ENCODE measurements at places on chromosomes 7 and 10.
A peak's percentile ranks its signal among the peaks of the same experiment; 100 is the strongest.

DNA sequence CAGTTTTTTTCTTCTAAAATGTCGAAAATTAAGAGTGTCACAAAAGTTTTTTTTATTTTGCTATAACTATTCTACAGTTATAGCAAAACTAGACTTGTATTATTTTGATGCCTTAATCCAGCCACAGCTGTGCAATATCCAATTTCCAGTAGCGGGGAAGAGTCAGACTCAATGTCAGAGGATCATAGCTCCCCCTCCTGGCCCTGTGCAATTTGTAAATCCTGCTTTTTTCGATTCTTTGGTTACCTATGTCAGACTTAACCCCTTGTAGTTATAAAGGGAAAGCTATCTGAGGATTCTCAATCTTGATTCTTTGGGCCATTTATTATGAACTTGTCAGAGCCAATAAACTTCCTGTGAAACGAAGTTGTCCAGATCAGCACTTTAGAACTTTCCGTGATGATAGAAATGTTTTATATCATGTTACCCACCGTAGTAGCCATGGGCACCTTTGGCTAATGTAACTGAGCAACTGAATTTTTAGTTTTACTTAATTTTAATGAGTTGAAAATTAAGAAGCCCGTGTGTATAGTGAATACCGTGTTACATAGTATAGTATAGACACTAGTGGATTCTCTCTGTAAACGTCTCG is 87.7 kb upstream of the PRKCQ start:
- DNase-seq: peak; percentile 74

DNA sequence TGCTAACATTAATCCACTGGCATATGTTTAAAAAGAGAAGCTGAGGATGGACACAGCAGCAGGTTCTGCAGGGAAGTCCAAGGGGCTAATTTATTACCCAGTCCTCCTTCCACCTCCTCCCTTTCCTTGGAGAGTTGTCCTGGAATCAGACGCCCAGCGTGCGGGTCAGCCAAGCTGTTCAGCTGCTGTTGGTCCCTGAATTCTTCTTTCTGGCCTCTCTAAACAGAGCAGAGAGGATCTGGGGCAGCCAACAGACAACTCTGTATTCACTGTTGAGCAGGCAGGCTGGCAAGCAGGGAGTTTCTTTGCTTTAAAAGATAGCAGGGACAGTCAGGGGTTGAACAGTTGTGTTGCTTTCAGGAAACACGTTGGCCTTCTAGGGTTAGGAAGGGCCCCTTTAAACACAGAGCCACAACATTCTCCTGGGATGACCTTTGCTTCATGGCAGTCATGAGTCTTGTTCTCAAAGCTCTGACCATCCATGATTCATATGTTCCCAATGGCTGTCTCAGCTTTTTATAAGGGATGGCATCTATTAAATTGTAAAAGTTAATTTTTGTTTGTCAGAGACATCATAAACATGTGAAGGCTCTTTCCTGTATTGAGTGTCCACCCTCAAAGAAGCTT is 217.0 kb downstream of the CREB5 start:
- peak; percentile 34 for DNase-seq

DNA sequence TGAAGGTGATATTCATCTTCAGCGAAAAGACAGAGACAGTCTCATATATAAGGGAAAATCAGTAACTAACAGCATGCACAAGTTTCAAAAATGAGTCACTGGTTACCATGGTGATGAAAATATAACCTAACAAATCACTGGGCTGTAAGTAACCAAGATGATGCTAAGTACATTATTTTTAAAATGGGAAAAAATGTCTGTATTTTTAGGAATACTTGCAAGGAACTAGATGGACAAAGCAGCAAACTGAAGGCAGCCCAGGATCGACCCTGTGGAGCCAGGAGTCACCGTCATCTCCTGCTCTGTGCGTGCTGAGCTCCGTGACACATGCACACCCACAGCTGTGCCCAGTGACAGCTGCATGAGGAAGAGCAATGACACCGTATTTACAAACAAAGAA is 137.3 kb downstream of the ELMO1 start:
- peak; percentile 69 for DNase-seq

DNA sequence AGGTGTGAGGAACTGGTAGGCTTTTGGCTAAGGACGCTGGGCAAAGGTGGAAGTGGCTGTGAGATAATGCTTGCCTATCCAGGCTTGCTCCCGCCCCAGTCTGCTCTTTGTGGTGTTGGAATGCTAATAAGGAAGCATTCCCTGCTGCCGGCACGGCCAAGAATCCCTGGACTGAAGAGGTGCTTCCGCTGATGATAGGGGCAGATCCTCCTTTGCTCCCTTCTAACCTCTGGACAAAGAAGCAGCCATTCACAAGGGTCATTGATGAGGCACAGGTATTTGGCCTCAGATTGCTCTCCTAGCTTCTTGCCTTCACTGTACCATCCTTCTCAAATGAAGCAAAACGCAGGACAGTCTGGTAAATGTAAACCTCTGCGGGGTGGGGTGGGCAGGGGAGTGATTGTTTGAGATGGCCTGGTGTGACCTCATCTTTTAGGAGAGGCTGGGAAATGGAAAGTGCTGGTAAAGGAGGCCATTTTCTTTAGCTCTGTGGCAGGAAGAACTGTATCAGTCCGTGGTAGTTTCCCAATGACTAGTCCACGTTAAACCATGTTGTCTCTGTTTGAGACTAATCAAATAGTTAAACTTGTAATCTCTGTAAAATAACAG is 1.7 kb downstream of the PGAM1 start:
- no peak for DNase-seq

GRCh38 chr7:118179191-118179590 is 4.8 kb upstream of the LSM8 start:
- DNase-seq: no peak

DNA sequence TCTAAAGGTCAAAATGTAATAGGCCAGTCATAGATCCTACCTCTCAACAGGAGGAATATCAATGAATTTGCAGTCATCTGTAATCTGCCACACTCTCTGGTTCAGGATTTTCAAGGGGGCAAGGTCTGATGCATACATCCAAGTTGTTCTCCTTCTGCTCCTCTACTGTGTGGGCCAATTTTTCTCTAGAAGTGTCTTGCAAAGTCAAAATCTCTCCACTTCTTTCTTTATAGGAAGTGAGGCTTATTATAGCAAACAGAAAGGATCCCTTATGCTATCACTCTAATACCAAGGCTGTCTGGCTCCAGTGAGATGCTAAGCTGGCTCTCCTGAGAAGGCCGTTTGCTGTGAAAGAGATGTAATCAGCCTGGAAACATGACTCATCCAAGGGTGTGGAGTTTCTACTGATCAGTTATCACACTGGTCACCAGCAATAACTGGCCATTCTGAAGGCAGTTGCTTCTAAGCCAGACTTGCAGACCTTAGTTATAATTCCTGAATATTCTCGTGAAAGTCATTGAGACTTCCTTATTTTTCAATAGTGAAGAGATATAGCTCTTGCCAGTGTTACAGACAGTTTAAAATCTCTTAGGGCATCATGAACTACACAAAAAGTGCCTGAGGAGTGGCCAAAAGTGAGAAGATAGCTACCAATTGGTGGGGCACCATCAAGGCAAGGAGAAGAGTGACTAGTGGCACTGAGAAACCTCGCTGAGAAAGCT is 43.2 kb upstream of the LRGUK start:
- no peak for DNase-seq

DNA sequence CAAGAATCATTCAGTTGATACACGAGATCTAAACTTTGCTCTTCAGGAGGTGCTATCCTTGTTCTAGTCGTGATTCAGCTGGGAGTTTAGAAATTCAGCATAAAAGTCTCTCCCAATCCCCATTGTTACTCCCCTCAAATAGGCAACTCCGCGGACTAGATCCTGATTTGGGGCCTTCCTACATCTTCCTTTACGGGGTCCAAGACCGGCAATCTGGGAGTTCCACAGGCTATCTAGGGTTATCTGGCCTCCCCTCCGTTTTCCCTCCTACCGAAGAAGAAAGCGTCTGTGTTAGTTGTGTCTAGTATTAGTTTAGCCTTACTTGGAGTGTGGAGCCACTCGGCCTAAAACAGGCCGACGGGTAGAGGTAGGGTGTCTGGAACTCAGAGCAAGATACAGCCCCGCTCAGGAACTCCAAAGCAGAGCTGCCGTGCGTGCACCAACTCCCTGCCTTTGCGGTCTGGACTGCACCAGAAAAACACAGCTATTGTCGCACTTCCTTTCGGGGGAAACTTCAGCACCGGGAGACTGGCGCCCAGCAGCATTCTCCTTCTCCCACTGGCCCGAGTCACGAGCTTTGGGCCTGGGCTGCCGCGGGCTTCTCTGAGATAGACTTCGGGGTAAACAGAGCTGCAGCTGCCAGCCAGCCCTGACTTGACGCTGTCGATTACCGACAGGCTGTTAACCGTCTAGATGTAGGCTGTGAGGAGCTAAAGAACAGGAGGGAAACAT is 1.5 kb upstream of the DLX5 start:
- peak; percentile 18 for DNase-seq

DNA sequence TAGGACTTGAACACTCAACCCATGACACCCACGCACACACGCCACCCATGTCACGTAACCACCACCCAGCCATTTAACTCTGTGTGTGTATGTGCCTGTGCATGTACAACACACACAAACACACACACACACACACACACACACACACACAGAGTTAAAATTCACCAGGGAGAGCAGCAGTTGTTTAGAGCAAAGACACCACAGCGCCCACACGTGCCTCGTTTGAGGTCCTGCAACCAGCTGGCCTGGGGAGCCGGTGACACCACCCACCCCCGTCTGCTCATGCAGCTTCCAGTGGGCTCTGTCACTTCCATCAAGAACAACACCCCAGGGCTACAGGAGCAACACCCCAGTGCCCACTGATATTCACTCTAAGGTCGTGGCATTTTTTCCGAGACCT is 97.4 kb downstream of the ELFN1 start:
- DNase-seq: no peak
